Stomach (tissue), 19 donors: ENCODE measurements at places on chromosomes 11 and 22. TPM values are rescaled to one million over a fixed set of nuclear protein-coding genes. Genes with fewer than 3 reads are reported as not detected.
A peak's percentile ranks its signal among the peaks of the same experiment; 100 is the strongest.

DNA sequence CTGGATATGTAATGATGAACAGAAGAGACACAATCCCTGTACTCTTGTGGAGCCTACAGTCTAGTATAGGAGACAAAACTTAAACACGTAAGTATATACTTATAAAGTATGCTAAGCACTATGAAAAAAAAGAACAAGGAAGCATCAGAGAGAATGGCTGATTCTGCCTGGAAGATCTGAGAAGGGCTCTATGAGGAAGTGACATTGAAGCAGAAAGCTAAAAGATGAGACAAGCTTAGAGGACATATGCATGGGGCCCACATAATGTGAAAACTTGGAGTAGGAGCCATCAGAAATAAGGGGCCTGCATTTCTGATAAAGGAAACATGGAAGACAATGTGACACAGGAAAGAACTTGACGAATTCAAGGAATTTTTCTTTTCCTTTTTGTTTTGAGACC is 16.6 kb downstream of the SAA1 start:
- H3K4me1 ChIP-seq, result no peaks in the 10 kb centered on the region
- H3K4me3 ChIP-seq, result no peak overlapping the region
- no peak overlapping the region for H3K27ac ChIP-seq

The C11orf91 gene
- not detected for total RNA-seq

The HIPK3 gene
- 113 TPM for total RNA-seq

GRCh38 chr11:101215069-101215468 is 85.5 kb upstream of the PGR start:
- H3K4me1 ChIP-seq, result no peaks in the 10 kb centered on the region
- H3K27me3 ChIP-seq, result no peaks in the 10 kb centered on the region
- no peak overlapping the region for H3K4me3 ChIP-seq
- no peak overlapping the region for H3K27ac ChIP-seq
- H3K36me3 ChIP-seq, result no peaks in the 10 kb centered on the region
- DNase-seq, result no peak

The MYOD1 gene
- total RNA-seq, result not detected

GRCh38 chr22:27004434-27004833 is 347.0 kb downstream of the MIAT start:
- no peaks in the 10 kb centered on the region for H3K4me1 ChIP-seq
- no peaks in the 10 kb centered on the region for H3K27me3 ChIP-seq
- H3K27ac ChIP-seq, result no peak overlapping the region
- no peak for DNase-seq
- H3K36me3 ChIP-seq, result no peaks in the 10 kb centered on the region
- H3K4me3 ChIP-seq, result no peak overlapping the region

The MRGPRX3 gene
- not detected for total RNA-seq

DNA sequence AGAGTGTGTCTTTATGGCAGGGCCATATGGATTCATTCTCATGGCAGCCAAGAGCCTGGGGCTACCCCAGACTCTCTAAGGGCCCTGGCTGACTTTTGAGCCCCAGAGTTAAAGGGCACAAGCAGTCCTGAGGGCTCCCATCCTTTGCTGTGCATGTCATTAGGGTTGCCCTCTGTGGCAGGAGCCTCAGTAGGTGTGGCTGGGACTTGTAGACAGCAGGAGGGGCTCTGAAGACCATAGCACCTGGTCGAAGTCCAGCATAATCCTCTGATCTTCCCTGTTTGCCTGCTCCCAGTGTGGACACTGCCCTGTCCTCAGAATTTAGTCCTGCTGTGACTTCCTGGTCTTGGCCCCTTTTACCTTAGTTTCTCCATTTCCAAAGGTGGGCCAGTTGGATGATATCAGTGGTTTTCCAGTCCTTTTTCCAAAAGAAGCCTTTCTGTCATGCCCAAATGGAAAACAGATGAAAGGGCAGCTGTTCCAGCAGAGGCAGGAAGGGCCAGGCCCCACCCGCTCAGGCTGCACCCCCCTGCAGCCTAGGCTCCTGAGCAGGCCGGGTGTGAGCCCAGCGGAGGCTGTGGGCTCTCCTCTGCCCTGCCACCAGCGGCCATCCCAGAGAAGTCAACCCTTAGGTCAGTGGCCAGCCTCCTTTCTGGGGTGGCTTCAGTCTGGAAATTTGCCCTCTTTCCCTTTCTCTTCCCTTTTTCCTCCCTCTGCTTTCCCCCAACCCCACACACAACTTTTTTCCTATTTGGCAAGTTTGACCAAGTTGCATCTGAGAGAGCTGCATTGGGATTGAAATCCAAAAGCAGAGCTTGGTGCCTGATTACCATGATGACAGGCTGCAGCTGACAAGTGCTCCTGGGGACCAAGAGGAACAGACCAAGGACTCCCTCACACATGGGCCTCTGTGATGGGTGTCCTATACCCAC is 32.8 kb upstream of the SUSD2 start:
- H3K36me3 ChIP-seq, result peaks cover 17% of the 10 kb centered on the region
- DNase-seq, result no peak
- H3K4me3 ChIP-seq, result no peak overlapping the region
- H3K27me3 ChIP-seq, result no peaks in the 10 kb centered on the region
- peak overlapping the region; percentile 78 for H3K27ac ChIP-seq

The DCDC1 gene
- total RNA-seq, result not detected

The AASDHPPT gene
- total RNA-seq, result 60.1 TPM

DNA sequence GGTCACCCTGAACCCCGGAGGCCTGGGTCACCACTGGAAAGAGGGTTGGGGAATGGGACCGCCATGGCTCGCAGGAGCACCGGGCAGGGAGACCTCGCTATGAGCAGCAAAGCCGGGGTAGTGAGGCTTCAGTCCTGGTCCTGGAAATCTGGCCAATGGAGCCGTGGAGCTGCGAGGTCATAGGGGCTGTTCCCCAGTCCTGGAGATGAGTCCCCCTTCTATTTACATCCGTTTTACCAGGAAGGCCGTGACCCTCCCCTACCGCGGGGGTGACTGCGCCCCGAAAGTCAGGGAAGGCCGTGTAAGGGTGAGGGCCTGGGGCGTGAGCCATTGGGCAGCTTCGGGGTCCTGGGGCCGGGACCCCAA is 449 bp downstream of the PIDD1 start:
- no peaks in the 10 kb centered on the region for H3K27me3 ChIP-seq
- H3K4me3 ChIP-seq, result peak overlapping the region; percentile 71
- H3K36me3 ChIP-seq, result peaks cover 37% of the 10 kb centered on the region
- H3K27ac ChIP-seq, result peak overlapping the region; percentile 88
- peaks cover 27% of the 10 kb centered on the region for H3K4me1 ChIP-seq
- no peak for DNase-seq
